Right renal pelvis (tissue), 4 donors: ENCODE measurements at places on chromosomes 4 and X.

DNA sequence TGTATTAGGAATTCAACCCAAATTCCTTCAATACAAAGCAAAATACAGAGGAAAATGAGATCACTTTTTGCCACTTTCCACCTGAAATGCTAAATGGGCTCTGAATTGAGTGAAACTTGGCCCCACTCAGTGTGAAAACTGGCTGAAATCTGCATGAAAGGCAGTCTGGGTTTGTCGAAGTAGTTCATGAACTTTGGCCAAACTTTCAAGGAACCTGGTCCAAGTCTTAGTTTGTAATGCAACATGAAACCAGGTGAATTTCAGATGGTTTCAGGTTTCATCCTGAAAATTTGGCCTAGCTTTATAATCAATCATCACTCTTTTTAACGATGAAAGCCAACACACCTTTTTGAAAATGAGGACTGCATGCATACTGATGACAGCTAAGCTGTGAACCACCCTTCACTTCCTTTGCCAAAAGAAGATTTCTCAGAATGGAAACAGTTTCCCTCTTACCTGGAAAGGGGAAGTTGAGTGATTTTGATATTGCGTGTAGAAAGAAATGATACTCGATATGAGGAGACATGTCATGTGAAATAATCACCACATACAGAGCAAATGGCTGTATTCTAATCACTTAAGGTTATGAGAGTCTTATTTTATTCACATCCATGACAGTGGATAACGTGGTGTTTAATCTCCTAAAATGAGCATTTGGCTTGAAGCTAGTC, 209.9 kb upstream of the ETNPPL start:
- no peak for DNase-seq

- DNase-seq = no peak
Measured at GRCh38 chrX:41711021-41711667, 12.8 kb upstream of the GPR82 start.

DNA sequence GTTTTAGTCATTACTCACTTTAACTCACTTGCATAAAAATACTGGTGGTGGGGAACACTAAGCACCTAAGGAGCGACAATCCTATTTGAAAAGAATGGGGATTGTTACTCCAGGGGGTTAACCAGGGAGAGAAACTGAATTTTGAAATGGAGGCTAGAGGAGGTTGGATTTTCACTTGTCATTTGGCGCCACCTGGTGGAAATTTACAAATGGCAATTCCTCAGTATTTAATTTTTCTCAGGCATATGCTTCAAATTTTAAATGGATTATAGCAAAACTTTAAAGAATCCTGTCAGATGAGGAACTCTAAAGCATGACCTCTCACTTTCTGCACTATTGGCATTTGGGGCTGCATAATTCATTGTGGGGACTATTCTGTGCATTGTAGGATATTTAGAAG, 2.7 kb upstream of the GEMIN8 start:
- DNase-seq = peak; percentile 34

DNA sequence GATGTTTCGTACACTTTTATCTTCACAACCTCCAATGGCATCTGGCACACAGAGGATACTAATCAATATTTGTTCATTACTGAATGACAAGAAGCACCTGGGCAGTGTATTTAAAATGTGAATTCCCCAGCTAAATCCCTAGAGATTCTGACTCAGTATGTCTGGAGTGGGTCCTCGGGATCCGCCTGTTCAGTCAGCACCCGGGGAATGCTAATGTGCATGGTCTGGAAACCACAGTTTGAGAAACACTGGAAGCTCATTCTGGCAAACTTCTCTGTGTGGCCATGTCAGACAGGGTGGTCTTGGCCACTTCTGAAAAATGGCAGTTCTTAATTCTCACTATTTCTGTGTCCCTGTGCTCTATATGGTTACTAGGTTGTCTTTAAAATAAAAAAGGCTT, 138.8 kb upstream of the VCX start:
- DNase-seq = no peak

DNA sequence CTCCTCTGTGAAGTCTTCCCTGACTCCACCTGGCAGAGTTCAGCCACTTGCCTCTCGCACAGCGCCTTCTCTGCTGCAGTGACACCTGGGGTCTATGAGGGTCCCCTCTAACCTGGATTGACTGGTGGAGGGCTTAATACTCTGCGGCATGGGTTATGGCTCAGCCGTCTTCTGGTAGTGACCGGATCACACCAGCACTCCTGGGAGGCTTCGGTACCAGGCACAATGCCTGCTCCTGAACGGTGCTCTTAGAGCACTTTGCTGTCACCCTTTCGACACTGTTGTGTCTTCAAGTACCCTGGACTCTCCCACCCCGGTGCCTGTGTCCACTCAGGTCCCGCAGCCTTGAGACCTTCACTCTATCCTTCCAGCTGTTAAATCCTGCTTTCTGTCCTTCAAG, 50.0 kb downstream of the C4orf50 start:
- DNase-seq = no peak
